Activated T-helper 9 cell treated with anti-CD3 and anti-CD28 coated beads, Interleukin-2, amount 50 U/mL, for 16 hours (primary cell): ENCODE measurements at places on chromosomes 3 and 15.
A peak's percentile ranks its signal among the peaks of the same experiment; 100 is the strongest.

GRCh38 chr3:49327485-49327884 lies 12.4 kb downstream of the USP4 start:
- no peak for DNase-seq

GRCh38 chr3:161848376-161848775 lies 351.8 kb downstream of the OTOL1 start:
- no peak for DNase-seq

GRCh38 chr3:85259748-85260147 lies 301.0 kb downstream of the CADM2 start:
- DNase-seq, result no peak

DNA sequence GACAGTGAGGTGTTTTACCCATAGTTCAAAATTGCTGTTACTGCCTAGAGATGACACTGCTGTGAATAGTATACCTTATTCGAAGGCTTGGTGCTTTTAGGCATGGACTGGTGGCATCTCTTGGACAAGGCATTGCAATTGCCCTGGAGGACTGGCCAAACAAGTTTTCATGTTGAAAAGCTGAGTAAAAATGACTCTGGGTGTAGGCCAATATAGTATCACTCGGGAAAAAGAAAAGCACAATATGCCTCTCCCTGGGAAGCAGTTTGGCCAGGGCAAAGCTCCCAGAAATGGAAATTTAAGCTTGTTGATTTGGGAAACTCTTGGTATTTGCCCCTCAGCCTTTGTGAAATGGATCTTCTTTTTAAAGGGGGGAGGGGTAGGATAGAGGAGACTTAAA lies 54.8 kb downstream of the ZNF609 start:
- DNase-seq, result no peak

DNA sequence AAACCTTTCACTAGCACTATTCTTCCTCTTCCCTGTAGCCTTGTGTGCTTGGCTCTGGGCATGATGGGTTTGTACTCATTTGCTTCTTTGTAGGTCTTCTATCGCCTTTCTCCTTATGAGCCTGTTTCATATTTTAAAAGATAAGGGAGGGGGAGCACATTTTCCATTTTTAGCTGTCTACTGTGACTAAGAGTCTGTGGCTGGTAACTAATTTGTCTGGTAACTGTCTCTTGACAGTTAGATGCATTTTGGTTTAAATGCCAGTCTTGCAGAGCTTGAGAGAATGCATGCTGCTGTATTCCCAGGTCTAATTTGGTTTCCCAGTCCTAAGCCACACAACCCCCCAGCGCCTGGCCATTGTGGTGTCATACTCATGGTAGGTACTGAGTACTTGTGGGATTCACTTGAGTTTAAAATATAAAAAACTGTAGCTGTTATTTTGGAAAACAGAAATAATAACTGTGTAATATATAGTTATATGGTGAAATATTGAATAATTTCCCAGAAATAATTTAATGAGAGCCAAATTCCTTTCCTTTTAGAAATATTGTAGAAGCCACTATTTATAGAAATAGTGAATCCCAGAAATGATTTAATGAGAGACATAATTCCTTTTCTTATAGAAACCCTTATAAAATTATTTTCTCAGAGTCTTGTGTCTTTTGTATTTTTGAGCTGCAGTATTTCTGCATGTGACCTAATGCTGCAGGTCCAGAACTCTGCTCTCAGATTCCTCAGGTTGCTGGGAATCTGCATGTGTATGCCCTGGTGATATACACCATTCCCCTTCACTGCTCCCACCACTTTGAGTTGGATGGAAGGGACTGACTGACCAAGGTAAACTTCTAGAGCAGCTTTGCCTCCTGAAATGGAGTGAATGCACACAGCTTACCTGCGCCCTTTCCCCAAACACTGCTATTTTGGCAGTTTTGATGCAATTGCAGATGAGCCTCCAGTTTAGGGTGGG lies 13.9 kb upstream of the GPR171 start:
- DNase-seq, result no peak

- DNase-seq, result no peak
Measured at GRCh38 chr3:124520970-124521369, 209.3 kb upstream of the UMPS start.

DNA sequence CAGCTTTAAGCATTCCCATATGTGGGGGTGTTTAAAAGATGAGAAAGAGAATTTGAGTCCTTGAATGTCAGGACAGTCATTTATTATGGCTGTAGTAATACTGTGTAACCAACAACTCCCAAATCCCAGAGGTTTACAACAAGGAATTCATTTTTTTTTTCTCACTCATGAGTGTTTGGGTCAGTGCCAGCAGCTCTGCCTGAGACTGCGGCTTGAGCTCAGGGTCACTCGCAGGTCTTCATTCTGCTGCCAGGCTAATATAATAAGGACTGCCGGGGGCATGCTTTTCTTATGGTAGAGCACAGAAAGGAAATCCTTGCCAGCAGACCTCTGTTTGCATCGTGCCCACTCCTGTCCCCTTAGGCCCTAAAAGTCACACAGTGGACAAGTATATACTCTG lies 277.9 kb upstream of the LMCD1 start:
- no peak for DNase-seq

DNA sequence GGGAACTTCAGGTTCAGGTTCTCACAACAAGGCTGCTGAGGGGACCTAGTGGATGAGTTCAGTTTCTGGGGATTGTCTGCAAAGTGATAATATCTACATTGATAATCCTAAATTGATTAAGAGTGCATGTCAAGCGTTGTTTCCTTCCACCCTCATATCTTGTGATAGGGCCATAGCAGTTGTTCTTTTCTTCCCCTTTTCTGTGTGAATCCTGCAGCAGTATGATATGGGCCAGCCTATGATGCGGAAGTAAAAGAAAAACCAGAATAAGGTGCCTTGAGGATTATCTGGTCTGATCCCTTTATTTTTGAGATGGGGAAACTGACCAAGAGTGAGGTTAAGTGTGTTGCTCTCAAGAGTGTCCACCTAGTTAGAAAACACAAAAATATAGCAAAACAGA lies 86.2 kb downstream of the MITF start:
- no peak for DNase-seq

DNA sequence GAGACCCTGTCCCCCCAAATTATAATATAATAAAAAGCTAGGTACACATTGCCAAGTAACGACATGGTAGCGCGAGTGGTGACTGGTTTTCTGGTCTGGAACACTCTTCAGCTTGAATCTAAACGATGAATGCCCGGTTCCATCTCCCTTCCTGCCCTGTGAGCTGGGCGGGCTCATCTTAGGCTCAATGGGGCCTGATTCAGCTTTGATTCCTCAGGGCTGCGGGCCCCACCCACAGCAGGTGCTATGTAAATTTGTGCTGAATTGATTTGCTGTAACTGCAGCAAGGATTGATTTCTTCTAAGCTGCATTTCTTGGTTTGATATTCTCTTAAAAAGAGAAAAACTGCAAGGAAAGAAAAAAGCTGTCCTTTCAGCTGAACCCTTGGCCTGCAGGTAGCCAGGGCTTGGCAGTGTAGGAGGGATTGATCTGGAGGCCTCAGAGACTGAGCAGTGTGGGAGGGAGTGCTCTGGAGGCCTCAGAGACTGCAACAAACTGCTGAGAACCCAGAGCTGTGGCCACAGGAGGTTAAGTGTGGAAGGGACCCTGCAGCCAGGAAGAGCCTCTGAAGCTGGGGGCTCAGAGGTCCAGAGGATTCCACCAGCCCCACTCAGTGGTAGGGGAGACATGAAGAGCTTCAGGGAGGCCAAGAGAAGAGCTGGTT lies 231.6 kb downstream of the XXYLT1 start:
- no peak for DNase-seq

GRCh38 chr3:105783631-105784030 lies 85.2 kb downstream of the CBLB start:
- no peak for DNase-seq

DNA sequence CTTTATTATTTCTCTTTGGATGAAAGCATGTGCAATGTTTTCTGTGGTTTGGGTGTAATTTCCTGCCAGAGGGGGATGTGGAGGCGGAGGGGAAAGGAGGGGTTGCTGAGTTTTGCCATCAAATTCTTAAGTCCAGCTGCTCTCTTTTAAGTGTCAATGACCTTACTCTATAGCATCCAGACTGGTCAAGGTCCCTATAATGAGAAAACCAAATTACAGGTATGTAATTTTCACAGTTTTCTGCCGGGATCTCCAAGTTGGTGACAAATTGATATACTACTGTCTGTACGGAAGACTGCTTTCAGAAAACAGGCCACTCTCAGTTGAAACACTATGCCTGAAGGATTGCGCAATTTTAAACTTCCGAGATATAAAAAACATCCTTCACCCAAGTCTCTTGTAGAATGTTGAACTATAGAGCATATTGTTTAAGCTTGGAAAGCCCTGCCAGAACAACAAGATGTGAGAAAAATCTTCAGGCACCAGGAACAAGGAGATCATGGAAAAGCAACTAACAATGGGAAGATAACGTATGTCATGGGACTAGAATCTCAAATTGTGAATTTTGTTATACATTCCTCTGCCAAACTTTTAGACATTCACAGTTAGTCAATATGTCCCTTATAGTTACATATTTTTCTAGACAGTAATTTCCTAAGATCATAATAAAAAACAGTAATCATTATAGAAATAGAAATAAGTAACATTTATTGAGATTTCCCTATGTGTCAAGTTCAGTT lies 300.7 kb upstream of the SATB1 start:
- DNase-seq, result no peak

- no peak for DNase-seq
Measured at GRCh38 chr15:77671362-77672056, 38.8 kb upstream of the LINGO1 start.

DNA sequence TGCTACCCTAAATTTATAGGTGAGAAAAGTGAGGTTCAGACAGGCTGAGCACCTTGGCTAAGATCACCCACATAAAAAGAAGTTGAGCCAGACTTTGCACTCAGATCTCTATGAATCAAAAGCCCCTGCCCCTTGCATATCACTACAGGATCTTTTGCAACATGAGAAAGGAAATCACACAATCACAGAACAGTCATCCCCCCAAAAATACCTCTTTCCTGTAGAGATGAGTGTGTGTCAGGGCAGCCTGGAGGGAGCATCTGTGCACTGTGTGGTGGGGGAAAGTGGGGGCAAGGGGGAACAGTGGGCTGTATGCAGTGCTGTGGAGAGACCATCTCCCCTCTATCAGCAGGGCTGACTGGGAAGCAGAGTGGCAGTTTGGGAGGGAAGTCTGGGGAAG lies 46.6 kb downstream of the EPHB3 start:
- DNase-seq, result no peak

DNA sequence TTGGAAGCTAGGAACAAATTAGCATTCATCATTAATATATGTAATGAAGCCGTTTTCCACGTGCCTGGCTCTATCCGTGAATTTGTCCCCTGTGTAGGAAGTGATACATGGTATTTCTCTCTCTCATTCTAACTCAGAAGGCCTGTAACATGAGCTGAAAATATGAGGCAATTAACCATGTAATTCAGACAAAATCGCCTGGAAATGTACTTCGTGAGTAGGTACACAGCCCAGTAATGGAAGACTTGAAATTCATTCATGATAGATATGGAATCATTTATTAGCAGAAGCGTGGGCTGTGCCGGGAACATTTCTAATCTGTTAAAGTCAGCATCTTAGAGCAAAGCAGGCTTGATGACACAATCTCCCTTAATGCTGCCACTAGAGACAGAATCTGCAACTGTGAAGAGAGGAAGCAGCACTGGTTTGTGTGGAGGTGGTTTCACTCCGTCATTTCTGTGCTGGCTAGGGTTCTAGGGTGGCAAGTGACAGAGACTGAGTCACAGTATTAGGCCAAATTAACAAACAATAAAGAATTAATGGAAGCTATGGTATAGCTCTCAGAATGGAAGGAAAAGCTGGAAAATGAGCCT lies 225.0 kb upstream of the PROK2 start:
- no peak for DNase-seq

DNA sequence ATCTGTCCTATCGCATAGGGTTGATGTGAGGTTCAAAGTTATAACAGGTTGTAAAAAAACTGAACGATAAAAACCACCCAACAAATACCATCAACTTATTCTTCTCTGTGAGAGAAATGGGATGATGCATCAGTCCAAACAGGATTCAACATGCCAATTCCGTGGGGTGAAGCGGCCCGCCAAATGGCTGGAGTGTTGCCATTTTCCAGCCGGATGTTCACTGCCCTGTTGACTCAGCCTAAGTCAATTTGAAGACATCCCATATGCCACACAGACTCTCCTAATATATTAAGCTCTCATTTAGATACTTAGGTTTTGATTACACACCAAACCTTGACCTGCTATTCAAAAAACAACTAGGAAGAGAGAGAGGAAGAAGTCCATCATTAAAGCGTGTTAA lies 311.1 kb downstream of the VPS13C start:
- DNase-seq, result no peak

GRCh38 chr3:153052096-153052460 lies 109.9 kb upstream of the RAP2B start:
- no peak for DNase-seq

DNA sequence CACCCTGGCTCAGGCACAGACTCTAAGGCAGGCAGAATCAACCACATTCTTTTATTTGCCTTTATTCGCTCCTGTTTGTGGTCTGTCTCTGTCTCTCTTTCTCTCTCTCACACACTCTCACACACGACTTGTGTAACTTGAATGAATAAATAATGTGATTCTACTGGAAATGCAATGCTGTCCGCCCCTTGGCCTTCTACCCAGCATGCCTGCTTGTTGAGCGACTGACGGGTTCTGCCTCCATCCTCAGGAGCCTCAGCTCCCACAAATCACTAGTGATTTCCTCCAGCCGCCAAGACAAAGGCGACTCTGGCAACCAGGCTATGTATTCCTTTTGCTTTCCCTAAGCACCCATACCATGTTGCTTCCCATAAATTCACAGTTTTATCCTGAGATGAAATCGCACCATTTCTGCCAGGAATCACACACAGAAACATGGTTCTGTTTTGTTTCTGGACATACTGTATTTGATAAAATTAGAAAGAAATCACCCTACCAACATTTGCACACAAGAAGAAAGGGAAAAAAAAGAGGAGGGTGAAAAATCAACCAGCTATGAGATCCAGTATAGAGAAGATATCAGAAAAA lies 460.8 kb downstream of the MAGI1 start:
- DNase-seq, result no peak

- peak; percentile 47 for DNase-seq
Measured at GRCh38 chr3:172511783-172512762, 11.2 kb downstream of the TNFSF10 start.

DNA sequence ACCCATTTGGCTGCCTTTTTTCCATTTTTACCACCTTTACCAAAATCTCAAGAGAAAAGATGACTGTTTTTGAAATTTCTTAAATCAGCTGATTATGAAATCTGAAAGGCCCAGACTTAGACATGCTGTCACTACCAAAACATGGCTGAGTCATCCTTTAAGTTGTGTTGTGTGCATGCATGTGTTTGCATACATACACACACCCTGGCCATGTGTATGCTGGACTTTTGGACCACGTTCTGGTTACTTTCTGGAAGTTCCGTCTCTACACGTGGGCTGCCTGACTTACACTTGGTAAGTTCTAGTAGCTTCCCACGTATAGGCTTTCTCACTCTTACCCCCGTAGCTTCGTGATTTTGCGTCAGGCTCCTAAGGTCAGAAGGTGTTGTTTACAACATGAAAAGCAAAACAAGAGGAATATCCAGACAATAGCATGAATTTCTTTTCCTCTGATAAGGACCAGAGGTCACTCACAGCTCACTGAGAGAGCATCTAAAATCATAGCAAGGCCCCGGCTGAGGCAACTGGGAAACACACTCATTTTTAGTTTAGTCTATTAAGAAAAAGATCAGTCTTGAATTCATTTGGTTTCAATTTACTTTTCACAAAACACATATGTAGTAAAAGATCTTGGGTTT lies 62.4 kb downstream of the COL8A1 start:
- no peak for DNase-seq
